H1 (cell line): ENCODE measurements at places on chromosomes 5 and 9.

DNA sequence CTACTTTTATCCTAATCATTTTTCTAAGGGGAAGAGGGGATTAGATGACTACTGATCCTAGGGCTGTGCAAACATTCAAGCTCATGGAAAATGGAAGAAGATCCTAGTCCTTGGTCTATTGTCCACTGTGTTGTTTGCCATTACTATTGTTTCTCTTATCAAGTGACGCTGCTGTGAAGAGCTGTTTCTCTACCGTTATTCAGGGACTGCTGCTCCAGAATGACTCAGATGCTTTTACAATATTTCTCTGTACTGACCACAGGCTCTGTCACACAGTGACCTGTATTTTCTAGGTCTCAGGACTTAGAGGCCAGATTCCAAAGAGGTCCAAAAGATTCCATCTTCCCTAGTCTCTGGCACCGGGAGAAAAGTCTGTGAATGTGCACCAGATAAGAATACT is 159.5 kb upstream of the CHD1 start:
- no peak overlapping the region for H3K27ac ChIP-seq
- no peak for DNase-seq
- H3K4me3 ChIP-seq: no peak overlapping the region
- H3K4me1 ChIP-seq: no peaks in the 10 kb centered on the region

GRCh38 chr9:134868751-134869553 is 11.7 kb upstream of the FCN2 start:
- no peaks in the 10 kb centered on the region for H3K27me3 ChIP-seq
- H3K36me3 ChIP-seq: no peaks in the 10 kb centered on the region
- H3K27ac ChIP-seq: no peak overlapping the region
- DNase-seq: no peak
- no peaks in the 10 kb centered on the region for H3K4me1 ChIP-seq
- H3K4me3 ChIP-seq: no peak overlapping the region

DNA sequence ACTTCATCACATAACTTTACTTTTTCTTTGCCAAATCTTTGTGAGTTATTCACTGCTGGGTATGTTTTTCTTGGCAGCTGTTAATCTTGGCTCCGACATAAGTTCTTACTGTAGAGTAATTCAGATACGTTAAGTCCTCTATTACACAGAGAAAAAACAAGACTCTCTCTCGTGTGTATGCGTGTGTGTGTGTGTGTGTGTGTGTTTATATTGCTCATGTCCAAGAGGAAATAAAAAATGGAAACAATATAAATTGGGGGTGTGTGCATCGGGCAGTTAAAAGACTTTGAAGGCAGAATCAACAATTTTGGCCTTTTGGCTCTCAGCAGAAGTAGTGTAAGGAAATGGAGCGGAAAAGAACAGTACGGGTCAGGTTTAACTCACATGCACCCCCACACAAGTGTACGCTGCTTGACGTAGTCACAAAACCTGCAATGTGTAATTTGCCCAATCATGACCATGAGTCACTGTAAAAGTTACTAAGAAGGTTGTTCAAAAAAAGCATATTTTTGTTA is 67.2 kb upstream of the IFNE start:
- no peaks in the 10 kb centered on the region for H3K27me3 ChIP-seq
- no peak for DNase-seq
- H3K27ac ChIP-seq: no peak overlapping the region

DNA sequence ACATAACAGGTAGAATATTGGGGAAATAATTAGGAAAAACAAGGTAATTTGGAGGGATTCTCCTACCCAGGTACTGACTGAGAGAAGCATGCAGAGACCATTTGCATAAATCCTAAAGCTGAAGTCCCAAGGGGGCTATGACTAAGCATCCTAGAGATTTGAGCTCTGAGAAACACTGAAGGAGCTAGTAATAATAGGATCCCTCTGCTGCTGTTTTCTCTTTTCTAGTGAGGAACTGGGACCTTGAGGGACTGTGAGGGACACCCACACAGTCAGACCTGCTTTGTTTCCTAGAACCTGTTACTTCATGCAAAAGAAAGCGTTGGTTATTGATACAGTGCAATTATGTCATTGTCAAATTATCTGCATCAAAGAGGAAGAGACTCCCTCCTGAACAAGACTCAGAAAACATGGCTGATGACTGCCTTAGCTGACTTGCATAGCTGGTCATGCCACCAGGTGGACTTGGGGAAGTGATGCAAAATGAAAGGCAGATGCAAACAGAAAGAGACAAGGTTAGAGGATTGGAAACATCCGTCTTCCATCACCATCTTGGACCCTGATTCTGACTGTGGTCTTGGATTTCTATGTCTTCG is 335.4 kb downstream of the NTRK2 start:
- no peak for DNase-seq
- no peak overlapping the region for H3K4me3 ChIP-seq
- H3K4me1 ChIP-seq: peaks cover 5% of the 10 kb centered on the region; the same call in 1 of the 2 replicates
- no peak overlapping the region for H3K27ac ChIP-seq
- H3K27me3 ChIP-seq: no peaks in the 10 kb centered on the region
- H3K36me3 ChIP-seq: no peaks in the 10 kb centered on the region

DNA sequence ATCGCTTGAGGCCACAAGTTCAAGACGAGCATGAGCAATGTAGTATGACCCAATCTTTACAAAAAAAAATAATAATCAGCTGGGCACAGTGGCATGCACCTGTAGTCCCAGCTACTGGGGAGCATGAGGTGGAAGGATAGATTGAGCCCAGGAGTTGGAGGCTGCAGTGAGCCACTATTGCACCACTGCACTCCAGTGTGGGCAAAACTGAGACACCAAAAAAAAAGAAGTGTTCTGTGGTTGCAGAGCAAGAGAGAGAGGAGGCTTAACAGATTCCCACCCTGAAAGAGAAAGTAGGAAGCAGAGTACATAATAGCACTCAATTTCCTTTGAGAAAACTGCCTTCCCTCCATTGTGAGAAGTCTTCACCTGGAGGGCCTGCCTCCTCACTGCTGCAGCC is 52.6 kb downstream of the ALDH7A1 start:
- no peak overlapping the region for H3K4me3 ChIP-seq
- peaks cover 17% of the 10 kb centered on the region for H3K36me3 ChIP-seq
- H3K27me3 ChIP-seq: no peaks in the 10 kb centered on the region
- no peak overlapping the region for H3K27ac ChIP-seq
- H3K4me1 ChIP-seq: no peaks in the 10 kb centered on the region
- peak; percentile 30 for DNase-seq

DNA sequence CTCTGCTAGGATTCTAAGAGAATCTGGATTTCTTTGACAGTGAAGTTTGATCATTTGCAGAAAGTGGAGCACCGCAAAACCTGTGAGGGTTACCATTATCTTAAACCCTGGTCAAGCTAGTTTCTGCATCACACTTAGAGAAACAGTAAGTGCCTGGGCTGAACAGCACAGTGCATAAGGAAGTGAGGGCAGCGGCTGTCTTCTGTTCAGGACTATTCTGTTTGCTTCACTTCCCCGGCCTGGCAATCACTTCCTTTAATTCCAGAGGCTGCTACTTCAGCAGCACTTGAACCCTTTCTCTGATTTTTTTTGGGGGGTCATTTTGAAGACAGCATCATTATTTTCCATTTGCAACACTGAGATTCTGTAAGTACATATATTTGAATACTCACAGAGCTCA is 32.0 kb downstream of the SEMA6A start:
- no peak overlapping the region for H3K27ac ChIP-seq
- no peaks in the 10 kb centered on the region for H3K27me3 ChIP-seq
- H3K4me1 ChIP-seq: no peaks in the 10 kb centered on the region
- no peak for DNase-seq
- no peak overlapping the region for H3K4me3 ChIP-seq
- peaks cover 28% of the 10 kb centered on the region; the same call in 1 of the 2 replicates for H3K36me3 ChIP-seq
